HCEC 1CT (cell line): ENCODE measurements at places on chromosomes 7 and 10.

DNA sequence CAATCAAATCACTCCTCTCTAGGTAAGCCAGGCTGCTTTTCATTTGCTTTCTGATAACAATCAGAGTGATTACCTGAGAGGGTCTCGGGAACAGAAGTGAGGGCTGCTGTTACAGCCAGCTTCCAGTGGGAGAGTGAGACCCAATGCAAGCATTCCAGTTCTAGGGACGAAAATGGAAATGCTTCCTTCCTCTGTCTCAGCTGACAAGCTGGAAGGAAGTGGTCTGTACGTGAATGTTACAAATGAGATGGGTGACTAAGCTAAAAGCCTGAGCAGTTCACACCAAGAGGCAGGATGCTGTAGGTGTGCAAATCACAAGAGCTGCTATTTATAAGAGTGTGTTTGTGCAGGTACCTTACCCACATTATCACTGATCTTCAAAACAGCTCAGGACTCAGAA, 772.4 kb downstream of the GRID1 start:
- no peak for DNase-seq

DNA sequence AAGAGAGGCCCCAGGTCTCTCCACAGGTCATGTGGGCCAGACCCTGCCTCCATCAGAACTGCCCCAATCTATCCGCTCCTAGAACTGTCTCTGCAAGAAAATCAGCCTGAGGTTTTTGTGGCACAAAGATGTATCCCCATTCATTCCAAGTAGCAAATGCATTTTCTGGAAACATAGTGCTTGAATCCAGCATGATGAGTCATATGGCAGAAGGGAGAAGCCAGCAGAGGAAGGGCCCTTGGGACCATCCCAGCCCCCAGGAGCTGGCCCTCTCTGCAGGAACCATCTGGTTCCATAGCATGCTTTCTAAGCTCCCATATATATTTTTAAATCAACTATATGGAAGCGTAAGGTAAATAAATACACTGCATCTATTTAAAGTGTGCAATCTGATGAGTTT, 563.2 kb downstream of the GALNT17 start:
- no peak for DNase-seq

DNA sequence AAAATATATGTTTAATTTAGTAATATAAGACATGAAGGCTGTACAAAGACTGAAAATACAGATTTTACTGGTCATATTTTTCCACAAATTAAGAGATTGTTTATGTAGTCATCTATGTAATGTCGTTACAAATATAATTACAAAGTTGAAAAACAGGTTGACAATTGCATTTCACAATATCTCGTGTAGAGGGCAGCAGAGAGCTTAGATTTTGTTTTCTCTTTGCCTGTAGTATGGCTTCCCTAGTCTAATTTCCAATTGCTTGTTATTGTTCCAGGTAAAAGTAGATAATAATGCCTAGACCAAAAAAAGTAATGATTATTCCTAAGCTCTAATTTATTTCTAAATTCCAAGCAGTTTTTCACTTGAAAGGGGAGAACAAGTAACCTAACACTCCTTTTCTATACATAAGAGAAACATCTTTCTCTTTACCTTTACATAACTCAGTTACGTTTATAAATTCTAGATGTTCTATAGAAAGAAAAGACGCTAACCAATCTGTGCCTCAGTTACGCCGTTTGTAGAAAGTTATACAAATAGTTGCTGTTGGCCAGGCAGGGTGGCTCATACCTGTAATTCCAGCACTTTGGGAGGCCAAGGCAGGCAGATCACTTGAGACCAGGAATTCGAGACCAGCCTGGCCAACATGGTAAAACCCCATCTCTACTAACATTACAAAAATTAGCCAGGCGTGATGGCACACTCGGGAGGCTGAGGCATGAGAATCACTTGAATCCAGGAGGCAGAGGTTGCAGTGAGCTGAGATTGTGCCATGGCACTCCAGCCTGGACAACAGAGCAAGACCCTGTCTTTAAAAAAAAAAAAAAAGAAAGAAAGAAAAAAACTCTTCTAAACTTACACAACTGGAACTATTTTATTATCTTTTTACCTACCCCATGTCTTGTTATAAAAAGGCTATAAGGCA, 30.0 kb downstream of the NET1 start:
- DNase-seq, result peak; percentile 37

DNA sequence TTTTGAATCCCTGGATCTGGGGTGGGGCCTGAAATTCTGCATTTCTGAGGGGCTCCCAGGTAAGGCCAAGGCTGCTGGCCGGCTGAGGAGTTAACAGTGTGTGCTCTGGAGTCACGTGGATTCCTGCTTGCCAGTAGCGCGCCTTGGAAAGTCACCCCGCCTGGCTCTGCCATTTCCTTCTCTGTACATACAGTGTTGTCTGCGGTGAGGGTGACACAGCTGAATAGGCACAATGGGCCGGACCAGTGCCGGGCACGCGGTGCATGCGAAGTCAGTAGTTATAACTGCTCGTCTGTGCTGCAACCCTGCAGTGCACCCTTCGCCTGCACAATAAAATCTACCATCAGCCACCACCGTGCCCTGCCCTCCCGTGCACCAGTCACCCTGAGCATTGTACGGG, 68.0 kb upstream of the EEPD1 start:
- DNase-seq, result no peak

GRCh38 chr7:48681006-48681405, 243.3 kb upstream of the CDC14C start:
- DNase-seq, result no peak

DNA sequence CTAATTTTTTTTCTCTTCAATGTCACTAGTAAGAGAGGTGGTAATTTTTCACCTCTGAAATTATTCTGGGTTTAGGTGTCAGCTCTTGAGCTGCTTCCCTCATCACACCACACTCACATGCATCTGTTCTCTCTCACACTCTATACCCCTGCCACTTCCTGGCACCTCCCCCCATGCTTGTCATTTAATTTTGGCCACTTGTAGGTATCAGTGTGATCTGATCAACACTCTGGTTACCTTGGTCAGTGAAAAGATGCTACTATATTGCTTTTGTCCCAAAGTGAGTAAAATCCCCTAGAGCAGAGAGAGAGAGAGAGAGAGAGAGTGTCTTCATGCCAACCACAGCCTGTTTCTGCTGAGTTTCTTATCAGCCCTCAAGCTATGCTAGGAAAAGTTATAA, 42.5 kb downstream of the STK17A start:
- no peak for DNase-seq

DNA sequence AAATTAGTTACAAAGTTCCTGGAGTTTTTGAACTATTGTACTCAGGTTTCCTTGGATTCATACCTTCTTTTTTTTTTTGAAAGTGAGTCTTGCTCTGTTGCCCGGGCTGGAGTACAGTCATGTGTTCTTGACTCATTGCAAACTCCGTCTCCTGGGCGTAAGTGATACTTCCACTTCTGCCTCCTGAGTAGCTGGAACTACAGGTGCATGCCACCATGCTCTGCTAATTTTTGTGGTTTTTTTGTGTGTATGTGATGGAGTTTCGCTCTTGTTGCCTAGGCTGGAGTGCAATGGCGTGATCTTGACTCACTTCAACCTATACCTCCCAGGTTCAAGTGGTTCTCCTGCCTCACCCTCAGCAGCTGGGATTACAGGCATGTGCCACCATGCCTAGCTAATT, 22.3 kb downstream of the MCM10 start:
- DNase-seq, result no peak

GRCh38 chr10:49104323-49104722, 11.0 kb downstream of the VSTM4 start:
- DNase-seq, result no peak

- DNase-seq, result no peak
Measured at GRCh38 chr10:119303886-119304285, 96.5 kb downstream of the GRK5 start.

- no peak for DNase-seq
Measured at GRCh38 chr7:155594961-155595366, 48.6 kb upstream of the CNPY1 start.

DNA sequence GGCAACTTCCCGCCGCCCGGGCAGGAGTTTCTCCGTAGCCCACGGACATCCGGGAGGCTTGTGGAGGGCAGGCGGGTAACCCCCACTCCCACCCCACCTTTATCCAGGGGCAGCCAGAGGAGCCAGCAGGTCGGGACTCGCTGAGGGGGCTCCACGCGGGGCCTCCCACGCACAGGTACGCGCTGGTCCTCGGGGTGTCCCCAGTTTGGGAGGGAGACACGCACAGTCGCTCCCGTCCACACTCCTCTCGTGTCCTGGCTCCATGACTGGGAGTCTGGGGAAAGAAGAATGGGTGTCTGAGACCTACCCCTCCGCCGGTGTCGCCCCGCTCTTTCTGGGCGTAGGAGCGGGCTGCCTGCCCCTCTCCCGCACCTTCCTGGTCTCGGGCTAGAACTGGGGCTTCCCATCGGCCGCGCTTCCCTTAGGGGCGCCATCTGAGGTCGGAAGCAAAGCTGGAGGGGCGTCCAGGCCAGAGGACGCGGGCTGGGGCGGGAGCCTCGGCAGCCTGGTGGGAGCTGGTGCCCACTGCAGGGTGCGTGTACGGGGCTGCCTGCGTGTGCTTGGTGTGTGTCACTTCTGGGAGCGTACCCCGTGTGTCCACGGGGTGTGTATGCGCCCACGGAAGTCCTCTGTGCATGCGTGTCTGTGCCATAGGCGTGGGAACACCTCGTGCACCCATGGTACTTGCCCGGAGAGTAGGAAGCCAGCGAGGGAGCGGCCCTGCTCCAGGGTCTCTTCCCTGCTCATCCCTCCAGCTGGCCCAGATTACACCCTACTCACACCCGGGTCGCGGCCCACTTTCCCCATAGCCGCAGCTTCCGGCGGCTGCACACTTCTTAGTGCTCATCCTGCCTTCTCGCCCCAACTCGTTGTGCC, 73.0 kb upstream of the LEP start:
- DNase-seq, result no peak

GRCh38 chr7:11591055-11591633, 240.9 kb downstream of the THSD7A start:
- DNase-seq, result no peak

DNA sequence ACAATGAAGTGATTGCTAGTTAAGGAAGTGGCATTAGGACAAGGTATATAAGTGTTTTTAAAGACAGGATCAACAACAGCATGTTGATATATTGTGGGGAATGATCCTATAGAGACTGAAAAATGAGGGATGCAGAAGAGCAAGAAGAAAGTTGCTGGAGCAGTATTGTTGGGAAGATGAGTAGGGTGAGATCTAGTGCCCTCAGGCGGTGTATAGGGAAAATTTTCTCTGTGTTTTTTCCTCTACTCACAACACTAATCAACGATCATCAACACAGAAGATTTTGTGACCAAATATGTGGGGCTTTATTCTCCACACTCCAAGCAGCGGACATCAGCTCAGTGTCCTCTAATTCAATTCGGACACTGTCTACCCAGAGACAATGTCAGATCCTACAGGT, 9.6 kb upstream of the PTTG1IP2 start:
- no peak for DNase-seq

DNA sequence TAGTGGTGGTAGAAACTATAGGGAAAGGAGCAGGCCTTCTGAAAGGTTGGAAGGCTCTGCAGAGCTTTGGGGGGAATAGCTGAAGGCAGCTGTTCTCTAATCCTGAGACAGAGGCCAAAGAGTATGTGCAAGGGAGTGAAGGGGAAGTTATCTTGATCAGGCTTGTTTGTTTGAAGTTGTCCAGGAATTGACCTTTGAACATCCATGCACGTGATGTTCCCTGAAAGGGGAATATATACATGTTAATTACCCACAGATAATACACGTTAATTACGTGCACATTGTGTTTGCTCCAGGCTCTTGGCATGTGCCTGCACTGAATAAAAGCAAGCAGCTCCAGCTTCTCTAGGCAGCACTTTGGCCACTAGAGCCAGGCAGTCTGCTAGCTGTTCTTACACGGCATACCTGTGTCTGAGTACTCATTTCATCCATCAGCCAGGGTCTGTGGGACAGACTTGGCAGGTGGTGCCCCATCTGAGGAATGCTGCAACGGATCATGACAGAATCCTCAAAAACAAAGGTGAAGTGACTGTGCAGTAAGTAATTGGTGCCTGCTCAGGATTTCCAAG, 18.0 kb upstream of the STARD3NL start:
- no peak for DNase-seq

- peak; percentile 55 for DNase-seq
Measured at GRCh38 chr7:95686109-95686508, 86.2 kb upstream of the DYNC1I1 start.

DNA sequence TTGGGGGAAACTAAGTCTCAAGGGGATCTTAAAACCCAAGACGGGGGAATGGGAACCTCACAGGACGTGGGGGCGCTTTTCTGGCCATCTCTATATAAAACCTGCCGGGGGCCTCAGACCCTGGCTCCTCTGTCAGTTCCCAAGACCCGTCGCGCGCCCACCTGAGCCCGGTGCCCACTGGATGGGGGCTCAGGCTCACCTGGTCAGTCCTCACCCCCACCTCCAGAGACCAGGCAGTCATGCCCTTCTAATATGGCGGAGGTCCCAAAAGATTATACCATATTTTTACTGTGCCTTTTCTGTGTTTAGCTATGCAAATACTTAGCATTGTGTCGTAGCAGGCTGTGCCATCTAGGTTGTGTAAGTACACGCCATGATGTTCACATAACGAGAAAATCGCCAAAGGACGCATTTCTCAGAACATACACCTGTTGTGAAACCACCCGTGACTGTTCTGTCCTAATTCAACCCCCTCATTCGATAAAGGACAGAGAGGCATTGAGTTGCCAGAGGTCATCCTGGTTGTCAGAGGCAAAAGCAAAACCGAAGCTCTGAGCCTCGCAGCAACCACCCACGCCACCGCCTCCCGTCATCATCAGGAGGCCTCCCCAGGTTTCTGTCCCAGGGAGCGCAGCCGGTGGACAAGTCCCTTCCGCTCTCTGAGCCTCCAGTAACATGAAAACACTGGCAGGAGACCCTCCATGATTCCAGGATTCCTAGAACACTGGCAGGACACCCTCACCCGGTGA, 28.9 kb downstream of the OAT start:
- DNase-seq, result no peak

DNA sequence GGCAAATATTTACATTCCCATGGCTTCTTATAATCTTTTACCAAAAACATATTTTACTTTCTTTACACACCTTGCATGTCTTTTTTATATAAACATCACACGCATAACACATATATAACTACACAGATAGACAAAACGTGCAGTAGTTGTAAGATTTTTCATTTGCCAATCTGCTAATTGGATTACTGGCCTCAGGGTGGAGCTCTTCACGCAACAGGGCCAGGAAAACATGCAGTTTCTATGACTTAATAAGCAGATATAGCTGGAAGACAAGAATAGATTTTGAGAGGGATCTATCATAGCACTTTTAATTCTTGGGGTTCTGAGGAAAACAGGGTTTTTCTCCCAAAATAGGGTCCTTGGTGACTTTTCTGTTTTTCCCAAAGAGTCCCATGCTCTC, 12.7 kb downstream of the ACADSB start:
- DNase-seq, result peak; percentile 16

DNA sequence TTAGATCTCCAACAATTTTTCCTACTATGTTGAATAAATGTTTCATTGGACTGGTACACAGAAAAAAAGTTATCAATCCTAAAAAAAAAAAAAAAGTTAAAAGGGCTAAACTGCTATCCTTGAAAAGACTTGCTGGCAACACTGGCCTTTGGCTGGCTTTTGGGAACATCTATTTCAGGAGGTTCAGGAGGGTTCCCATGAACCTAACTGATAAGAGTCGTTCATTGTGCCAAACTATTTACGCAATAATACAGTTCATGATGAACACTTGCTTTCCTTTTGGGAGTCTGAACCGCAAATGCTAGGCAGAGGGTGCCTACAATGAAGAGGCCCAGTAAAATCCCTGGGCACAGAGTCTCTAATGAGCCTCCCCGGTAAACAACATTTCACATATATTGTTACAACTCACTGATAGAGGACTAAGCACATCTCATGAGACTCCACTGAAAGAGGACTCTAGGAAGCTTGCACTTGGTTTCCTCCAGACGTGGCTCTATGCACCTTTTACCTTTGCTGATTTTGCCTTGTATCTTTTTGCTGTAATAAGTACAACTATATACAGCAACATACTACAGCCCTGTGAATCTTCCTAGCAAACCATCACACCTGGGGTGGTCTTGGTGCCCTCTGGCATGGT, 45.0 kb downstream of the ZFAND4 start:
- DNase-seq, result no peak
